SJCRH30 (cell line): ENCODE measurements at places on chromosomes 16 and 17.

GRCh38 chr17:70492368-70492767, 323.0 kb downstream of the KCNJ2 start:
- H3K27me3 ChIP-seq: peaks cover 11% of the 10 kb centered on the region
- H3K4me3 ChIP-seq: no peak overlapping the region
- no peak for DNase-seq

GRCh38 chr16:87715658-87716057, 50.1 kb downstream of the KLHDC4 start:
- no peaks in the 10 kb centered on the region for H3K27me3 ChIP-seq
- DNase-seq: no peak
- no peaks in the 10 kb centered on the region for H3K36me3 ChIP-seq
- no peak overlapping the region for H3K4me3 ChIP-seq
- H3K27ac ChIP-seq: no peak overlapping the region

GRCh38 chr17:22490399-22490798, 798.1 kb downstream of the KCNJ18 start:
- no peak overlapping the region for H3K4me3 ChIP-seq
- no peaks in the 10 kb centered on the region for H3K4me1 ChIP-seq
- no peak for DNase-seq
- H3K27me3 ChIP-seq: 0 out of 2 replicates have a peak, but pooled peaks cover 1% of the 10 kb centered on the region
- H3K27ac ChIP-seq: no peak overlapping the region

GRCh38 chr17:42167807-42168206, 13.0 kb upstream of the RAB5C start:
- DNase-seq: no peak
- no peak overlapping the region for H3K4me3 ChIP-seq
- no peaks in the 10 kb centered on the region for H3K36me3 ChIP-seq
- 0 out of 2 replicates have a peak, but pooled peaks cover 8% of the 10 kb centered on the region for H3K4me1 ChIP-seq
- H3K27ac ChIP-seq: no peak overlapping the region

- H3K4me3 ChIP-seq: no peak overlapping the region
- no peaks in the 10 kb centered on the region for H3K36me3 ChIP-seq
- H3K4me1 ChIP-seq: no peaks in the 10 kb centered on the region
- H3K27me3 ChIP-seq: no peaks in the 10 kb centered on the region
- no peak overlapping the region for H3K27ac ChIP-seq
These were observed 20.3 kb downstream of the KIFC3 start for GRCh38 chr16:57781741-57782606.

DNA sequence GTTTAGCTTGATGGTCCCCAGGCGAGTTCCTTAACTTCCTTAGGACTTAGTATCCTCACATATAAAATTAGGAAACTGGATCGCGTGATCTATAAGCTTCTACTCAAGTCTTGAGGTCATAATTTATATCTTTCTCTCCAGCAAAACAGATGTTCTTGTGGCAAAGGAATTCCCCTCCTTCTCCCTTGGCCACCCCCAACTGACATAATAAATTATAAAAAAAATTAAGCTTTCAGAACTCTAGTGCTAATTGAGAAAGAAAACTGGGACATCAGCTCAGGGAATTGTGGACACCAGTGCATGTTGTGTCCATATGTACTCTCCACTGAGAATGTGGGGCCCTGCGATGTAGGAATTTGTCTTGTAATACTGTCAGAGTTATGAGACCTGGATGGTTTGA, 13.5 kb downstream of the GNAO1 start:
- H3K4me1 ChIP-seq: no peaks in the 10 kb centered on the region
- H3K27ac ChIP-seq: no peak overlapping the region
- no peaks in the 10 kb centered on the region for H3K27me3 ChIP-seq
- no peak for DNase-seq

DNA sequence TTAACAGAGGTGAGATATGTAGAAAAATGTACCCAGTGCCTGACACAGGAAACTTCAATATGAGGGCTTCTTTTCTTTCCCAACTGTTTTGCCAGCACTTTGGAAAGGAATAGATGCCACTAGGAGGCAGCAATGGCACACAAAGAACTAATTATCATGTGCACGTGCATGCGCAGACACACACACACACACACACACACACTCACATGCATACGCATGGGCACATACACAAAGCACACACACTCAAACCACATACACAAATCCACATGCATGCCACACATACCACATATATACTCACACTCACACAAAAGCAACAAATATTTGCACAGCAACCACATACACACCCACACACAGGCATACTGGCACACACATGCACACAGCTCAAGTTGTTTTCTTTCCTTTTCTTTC, 8.8 kb upstream of the CEP112 start:
- H3K4me1 ChIP-seq: no peaks in the 10 kb centered on the region
- no peaks in the 10 kb centered on the region for H3K36me3 ChIP-seq
- no peak overlapping the region for H3K4me3 ChIP-seq
- no peaks in the 10 kb centered on the region for H3K27me3 ChIP-seq

DNA sequence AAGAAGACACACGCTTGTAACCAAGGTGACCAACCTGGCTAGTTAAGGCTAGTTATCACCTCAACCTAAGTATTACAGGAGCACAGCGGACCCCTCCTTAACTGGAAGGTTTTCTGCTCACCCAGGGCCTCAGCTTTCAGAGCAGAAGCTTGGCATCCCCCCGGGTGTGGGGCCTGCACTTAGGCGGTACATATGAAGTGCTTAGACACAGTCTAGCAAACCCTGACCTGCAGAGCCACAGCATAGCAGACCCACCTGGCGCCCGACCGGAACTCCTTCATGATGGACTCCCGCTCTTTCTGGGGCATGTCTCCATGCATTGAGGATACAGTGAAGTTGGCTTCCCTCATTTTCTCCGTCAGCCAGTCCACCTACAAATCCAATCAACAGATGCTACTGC, 9.8 kb downstream of the EIF4A3 start:
- H3K27me3 ChIP-seq: no peaks in the 10 kb centered on the region
- H3K36me3 ChIP-seq: peaks cover 93% of the 10 kb centered on the region
- H3K4me3 ChIP-seq: no peak overlapping the region
- H3K4me1 ChIP-seq: no peaks in the 10 kb centered on the region
- DNase-seq: no peak

DNA sequence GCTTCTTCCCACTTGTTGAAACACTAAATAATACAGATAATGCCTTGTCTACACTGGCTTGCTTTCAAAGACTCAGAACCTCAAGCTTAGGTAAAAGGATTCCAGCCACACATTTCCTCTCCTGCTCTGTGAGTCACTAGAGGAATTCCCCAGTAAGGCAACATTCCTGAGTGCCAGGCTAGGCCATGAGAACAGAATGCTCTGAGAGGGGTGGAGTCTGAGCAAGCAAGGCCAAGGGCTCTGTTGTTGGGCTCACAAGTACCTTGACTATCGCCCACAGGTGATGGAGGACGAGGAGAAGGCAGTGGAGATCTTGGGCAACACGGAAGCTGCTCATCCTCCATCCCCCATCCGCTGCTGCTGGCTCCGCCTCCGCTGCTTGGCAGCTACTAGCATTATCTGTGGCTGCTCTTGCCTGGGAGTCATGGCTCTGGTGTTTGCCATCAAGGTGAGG, 6.7 kb upstream of the PHKG2 start:
- peaks cover 8% of the 10 kb centered on the region for H3K4me1 ChIP-seq
- no peaks in the 10 kb centered on the region for H3K27me3 ChIP-seq
- H3K27ac ChIP-seq: no peak overlapping the region
- no peak overlapping the region for H3K4me3 ChIP-seq

DNA sequence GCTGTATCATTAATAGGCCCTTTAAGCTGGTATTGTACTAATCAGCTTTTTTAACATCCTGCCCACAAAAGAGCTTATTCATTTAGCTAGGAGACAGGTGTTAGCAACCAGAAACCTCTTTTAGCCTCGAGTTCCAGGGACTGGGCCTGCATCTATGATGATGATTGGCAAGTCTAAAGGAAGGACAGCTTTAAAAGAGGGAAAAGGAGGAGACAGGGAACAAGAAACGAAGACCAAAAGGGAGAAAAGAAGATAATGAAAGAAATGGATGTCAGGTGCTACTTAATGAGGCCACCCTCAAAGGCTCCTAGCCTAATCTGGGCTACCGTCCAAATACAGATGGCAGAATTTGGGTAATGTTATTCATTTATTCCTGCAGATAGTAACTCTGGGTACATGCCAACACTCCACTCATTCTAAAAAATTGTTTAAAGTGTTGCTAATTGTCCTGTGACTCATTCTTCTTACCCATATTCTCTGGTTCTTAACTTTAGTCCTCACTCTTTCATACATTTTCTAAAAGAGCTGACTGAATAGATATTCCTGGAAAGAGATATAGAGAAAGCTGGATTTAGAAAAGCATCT, 18.7 kb upstream of the RFFL start:
- peak overlapping the region; percentile 14 for H3K27ac ChIP-seq
- H3K4me3 ChIP-seq: no peak overlapping the region
- DNase-seq: peak; percentile 76
- H3K27me3 ChIP-seq: no peaks in the 10 kb centered on the region
- H3K4me1 ChIP-seq: peaks cover 20% of the 10 kb centered on the region

GRCh38 chr16:4913130-4913773, 23.7 kb downstream of the PPL start:
- no peak for DNase-seq
- H3K27ac ChIP-seq: no peak overlapping the region
- peaks cover 19% of the 10 kb centered on the region for H3K4me1 ChIP-seq
- H3K27me3 ChIP-seq: no peaks in the 10 kb centered on the region
- H3K36me3 ChIP-seq: no peaks in the 10 kb centered on the region
